ENCODE measurements at places on chromosomes 16 and 17.
A peak's percentile ranks its signal among the peaks of the same experiment; 100 is the strongest.

DNA sequence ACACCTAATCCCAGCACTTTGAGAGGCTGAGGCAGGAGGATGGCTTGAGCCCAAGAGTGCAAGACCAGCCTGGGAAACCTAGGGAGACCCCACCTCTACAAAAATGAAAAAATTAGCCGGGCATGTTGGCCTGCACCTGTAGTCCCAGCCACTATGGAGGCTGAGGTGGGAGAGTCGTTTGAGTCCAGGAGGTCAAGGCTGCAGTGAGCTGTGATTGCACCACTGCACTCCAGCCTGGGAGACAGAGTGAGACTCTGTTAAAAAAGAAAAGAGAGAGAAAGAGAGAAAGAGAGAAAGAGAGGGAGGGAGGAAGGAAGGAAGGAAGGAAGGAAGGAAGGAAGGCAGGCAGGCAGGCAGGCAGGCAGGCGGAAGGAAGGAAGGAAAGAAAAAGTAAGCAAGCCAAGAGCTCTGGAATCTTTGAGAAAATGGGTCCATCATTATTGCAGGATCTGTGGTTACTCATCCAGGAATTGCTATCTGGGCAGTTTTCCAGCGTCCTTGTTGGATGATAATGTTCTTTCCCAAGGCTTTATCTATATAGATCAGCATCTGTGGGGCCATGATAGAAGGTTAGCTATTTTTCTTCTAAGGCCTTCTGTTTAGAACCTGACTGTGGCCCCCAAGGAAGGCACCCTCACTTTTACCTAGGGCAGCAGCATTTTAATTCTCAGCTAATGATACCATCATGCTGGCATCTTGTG is 533.2 kb upstream of the CDH5 start:
- no peak for DNase-seq

DNA sequence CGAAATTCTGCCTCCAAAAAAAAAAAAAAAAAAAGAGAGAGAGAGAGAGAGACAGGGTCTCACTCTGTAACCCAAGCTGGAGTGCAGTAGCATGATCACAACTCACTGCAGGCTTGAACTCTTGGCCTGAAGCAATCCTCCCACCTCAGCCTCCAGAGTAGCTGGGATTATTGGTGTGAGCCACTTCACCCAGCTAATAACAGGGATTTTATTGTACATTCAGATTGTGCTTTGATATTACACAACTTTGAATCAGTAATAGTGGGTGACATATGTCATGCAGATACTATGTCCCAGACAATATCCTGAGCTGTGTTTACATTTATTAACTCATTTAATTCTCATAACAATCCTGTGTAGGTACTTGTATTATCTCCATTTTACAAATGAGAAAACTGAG is 19.7 kb upstream of the DHX8 start:
- DNase-seq = no peak

- no peak for DNase-seq
These were observed 193.6 kb downstream of the CCDC182 start for GRCh38 chr17:57551321-57552079.

- peak; percentile 66 for DNase-seq
These were observed 31.2 kb downstream of the NXN start for GRCh38 chr17:948284-948852.

GRCh38 chr16:84890427-84890826 is 70.6 kb downstream of the CRISPLD2 start:
- no peak for DNase-seq

Data from right forelimb (tissue), 1 donor.